Breast epithelium (tissue), 4 donors: ENCODE measurements at places on chromosomes 5 and 9. TPM values are rescaled to one million over a fixed set of nuclear protein-coding genes. Genes with fewer than 3 reads are reported as not detected.
A peak's percentile ranks its signal among the peaks of the same experiment; 100 is the strongest.

DNA sequence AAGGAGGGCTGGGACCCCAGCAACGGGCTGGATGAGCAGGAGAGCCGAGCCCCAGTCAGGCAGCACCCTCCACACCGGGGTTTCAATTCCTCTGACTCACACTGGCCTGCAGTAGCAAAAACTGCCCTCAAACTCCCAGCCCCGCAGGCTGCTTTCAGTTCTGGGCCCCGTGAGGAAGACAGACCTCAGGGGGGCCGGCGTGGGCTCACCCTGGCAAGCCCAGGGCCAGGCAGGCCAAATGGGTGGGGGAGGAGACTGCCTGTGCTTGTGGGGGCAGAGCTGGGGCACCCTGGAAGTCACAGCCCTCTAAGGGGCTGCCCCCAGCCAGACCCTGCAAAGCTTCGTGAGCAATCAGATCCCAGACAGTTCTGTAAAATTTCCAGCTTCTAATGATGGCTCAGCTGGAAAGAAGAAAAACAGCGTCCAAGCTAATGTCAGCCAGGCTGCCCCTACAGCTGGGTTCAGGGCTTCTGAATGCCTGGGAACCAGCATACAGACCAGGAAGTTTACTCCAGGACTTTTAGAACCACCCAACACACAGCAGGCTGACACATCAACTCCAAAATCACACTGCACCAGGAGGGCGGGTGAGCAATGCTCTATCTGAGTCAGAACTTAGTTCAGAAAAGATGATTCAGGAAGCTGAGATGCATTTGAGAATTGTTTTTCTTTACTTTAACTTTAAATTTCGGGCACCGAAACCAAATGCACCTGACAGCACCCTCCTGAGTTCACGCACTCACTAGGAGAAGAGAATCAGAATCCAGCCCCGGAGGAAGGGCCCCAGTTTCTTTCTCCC, 34.7 kb downstream of the LPCAT1 start:
- H3K36me3 ChIP-seq = no peaks in the 10 kb centered on the region
- no peaks in the 10 kb centered on the region for H3K27me3 ChIP-seq
- H3K4me1 ChIP-seq = no peaks in the 10 kb centered on the region
- H3K4me3 ChIP-seq = no peak overlapping the region
- no peak for DNase-seq

- no peaks in the 10 kb centered on the region for H3K36me3 ChIP-seq
- peak; percentile 71 for DNase-seq
- H3K4me3 ChIP-seq = peak overlapping the region; percentile 77
- peak overlapping the region; percentile 91 for H3K27ac ChIP-seq
Observed at GRCh38 chr9:137085920-137086530, 760 bp upstream of the MAN1B1 start.

The NUTM2F gene
- total RNA-seq = not detected

GRCh38 chr9:78783743-78784142, 486.8 kb downstream of the PSAT1 start:
- no peaks in the 10 kb centered on the region for H3K27me3 ChIP-seq
- H3K36me3 ChIP-seq = no peaks in the 10 kb centered on the region
- H3K4me3 ChIP-seq = no peak overlapping the region
- no peak overlapping the region for H3K27ac ChIP-seq
- H3K4me1 ChIP-seq = no peaks in the 10 kb centered on the region

GRCh38 chr5:94779684-94780083, 161.2 kb downstream of the SLF1 start:
- no peaks in the 10 kb centered on the region for H3K27me3 ChIP-seq
- no peaks in the 10 kb centered on the region for H3K4me1 ChIP-seq
- no peak overlapping the region for H3K27ac ChIP-seq
- H3K36me3 ChIP-seq = no peaks in the 10 kb centered on the region
- H3K4me3 ChIP-seq = no peak overlapping the region

- H3K4me3 ChIP-seq = peak overlapping the region; percentile 76
- no peak for DNase-seq
- H3K27me3 ChIP-seq = no peaks in the 10 kb centered on the region
- peaks cover 18% of the 10 kb centered on the region for H3K4me1 ChIP-seq
- H3K27ac ChIP-seq = peak overlapping the region; percentile 95
- no peaks in the 10 kb centered on the region for H3K36me3 ChIP-seq
Observed at GRCh38 chr5:151685749-151686673, 704 bp downstream of the SPARC start.

DNA sequence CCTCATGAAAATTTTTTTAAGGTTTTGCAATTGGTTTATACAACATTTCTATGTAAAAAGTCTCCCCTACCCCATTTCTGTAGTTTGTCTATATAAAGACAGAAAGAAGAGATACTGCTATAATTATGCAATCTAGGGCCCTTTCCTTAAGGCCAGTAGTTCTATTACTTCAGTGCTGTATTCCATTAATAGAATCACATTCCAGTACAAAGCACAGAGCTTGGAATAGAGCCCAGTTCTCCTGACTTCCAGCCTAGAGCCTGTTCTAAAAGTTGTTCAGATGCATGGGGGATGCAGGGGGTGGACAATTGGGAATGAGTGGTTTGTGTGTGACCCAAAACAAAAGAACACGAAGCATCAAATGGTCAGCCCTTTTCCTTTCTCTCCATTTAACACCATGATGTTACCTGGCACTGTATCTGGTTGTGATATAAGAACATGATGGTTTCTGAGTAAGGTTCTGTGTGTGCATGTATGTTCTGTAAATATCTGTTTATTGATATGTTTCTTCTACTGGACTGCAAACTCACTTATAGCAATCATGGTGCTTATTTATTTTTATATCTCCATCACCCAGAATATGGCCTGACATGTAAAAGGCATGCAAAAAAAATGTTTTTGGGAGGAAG, 8.2 kb upstream of the GRAMD2B start:
- no peak overlapping the region for H3K4me3 ChIP-seq
- H3K4me1 ChIP-seq = peaks cover 9% of the 10 kb centered on the region
- peak overlapping the region; percentile 79 for H3K27ac ChIP-seq
- DNase-seq = peak; percentile 69
- H3K36me3 ChIP-seq = no peaks in the 10 kb centered on the region
- no peaks in the 10 kb centered on the region for H3K27me3 ChIP-seq
